PC-3 (cell line): ENCODE measurements at places on chromosomes 11 and 22. TPM values are rescaled to one million over a fixed set of nuclear protein-coding genes. Genes with fewer than 3 reads are reported as not detected.
A peak's percentile ranks its signal among the peaks of the same experiment; 100 is the strongest.

Gene RASD2
- 0.07 and 0.46 TPM in 2 replicates for total RNA-seq

Gene TSSK2
- 0.17 TPM in 1 of 2 replicates, not detected in the other for total RNA-seq

Gene CALCA
- total RNA-seq = not detected in 2 replicates

Gene IGLL1
- not detected in 2 replicates for total RNA-seq

Gene ADM
- 68.0 and 82.5 TPM in 2 replicates for total RNA-seq

Gene DNAL4
- 22.5 and 24.5 TPM in 2 replicates for total RNA-seq

Gene PRR33
- not detected in 2 replicates for total RNA-seq

Gene POU2AF2
- not detected in 2 replicates for total RNA-seq

DNA sequence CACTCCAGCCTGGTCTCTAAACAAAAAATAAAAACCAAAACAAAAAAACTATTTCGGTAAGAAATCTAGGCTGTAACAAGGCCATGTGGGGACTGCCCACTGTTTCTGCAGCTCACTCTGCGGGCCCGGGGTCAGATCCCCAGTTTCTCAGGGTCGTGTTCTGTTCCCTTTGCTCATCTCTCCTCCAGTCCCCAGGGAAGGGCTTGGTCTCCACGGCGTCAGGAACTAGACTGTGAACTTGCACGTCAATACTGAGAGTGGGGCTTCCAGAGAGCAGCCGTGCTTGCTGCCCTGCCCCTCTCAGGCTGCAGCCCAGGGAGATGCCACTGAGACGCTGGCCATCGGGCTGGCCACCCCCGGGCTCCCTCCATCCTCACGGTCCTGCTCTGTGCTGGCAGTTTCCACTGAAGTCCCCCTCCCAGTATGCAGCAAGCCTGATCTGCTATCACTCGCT is 33.7 kb upstream of the MOB2 start:
- no peak for DNase-seq

- DNase-seq = no peak
Observed at GRCh38 chr11:112971195-112971594, 10.0 kb downstream of the NCAM1 start.

- no peak for DNase-seq
Observed at GRCh38 chr22:37270928-37271650, 11.2 kb upstream of the CYTH4 start.

GRCh38 chr11:44380009-44380313 is 70.0 kb upstream of the ALX4 start:
- DNase-seq = no peak

DNA sequence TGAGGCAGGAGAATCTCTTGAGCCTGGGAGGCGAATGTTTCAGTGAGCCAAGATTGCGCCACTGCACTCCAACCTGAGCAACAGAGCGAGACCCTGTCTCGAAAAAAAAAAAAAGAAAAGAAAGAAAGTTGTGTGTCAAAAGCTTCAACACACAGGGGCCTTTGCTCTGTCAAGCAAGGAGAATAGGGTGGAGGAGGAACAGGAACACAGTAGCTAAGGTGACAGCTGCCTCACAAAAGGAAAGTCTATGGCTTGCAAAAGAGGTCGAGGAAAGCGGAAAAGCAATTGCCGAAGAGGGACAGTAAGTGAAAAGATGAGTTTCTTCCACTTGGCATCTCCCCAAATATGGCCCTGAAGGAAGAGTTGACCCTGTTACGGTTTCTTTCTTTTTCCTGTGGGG is 26.5 kb upstream of the TMA7B start:
- no peak for DNase-seq

DNA sequence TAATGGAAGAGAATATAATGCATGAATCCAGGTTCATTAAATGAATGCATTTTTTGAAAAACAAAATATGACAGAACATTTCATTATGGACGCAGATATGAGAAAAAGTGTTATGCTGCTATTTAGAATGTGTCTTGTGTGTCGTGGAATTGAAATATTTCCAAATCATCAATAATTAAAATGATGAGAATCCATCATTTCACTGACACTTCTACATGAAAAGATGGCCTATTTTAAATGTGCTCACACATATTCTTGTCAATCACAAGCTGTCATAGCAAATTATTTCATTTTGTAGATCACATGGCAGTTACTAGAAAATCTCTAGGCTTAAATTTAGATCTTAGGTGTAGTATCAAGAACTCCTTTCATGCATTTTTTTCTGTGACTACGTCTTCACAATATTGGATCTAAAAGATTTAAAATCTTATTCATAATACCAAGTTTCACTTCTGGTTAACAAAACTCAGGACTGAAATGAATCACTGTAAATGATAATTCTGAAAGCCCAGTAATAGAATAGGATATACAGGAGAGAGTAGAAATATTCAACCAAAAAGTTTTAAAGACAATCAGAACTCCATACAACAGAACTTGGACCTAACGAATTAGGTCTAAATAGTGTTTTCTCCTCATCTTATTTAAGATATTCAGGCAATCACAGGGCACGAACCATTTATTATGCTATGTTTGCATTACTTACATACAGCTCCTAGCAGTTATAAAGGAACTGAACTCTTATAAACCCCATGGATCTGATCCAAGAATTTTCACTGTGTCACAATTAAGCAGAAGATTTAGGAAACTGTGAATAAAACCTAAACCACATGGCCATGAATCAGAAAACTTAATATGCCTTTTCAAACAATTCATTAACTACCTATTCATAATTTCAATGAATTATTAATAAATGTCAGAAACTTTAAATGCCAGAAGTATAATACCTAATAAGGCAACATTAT is 67.7 kb downstream of the DCDC1 start:
- DNase-seq = no peak

- no peak for DNase-seq
Observed at GRCh38 chr11:35330156-35330889, 89.0 kb downstream of the SLC1A2 start.

GRCh38 chr11:75203138-75203537 is 37.4 kb upstream of the TPBGL start:
- no peak for DNase-seq

DNA sequence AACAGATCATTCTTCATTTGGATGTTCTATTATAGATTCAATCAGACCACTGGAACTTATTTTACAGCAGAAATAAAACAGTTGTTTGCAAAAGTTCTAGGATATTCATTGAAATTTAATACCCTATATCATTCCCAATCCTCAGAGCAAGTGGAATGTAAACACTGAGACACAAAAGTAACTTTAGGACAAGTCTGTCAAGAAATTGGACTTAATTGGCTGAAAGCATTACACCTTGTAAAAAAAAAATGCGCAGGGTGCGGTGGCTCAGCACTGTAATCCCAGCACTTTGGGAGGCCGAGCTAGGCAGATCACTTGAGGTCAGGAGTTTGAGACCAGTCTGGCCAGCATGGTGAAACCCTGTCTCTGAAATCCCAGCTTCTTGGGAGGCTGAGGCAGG is 29.9 kb upstream of the TMEM123 start:
- DNase-seq = no peak

DNA sequence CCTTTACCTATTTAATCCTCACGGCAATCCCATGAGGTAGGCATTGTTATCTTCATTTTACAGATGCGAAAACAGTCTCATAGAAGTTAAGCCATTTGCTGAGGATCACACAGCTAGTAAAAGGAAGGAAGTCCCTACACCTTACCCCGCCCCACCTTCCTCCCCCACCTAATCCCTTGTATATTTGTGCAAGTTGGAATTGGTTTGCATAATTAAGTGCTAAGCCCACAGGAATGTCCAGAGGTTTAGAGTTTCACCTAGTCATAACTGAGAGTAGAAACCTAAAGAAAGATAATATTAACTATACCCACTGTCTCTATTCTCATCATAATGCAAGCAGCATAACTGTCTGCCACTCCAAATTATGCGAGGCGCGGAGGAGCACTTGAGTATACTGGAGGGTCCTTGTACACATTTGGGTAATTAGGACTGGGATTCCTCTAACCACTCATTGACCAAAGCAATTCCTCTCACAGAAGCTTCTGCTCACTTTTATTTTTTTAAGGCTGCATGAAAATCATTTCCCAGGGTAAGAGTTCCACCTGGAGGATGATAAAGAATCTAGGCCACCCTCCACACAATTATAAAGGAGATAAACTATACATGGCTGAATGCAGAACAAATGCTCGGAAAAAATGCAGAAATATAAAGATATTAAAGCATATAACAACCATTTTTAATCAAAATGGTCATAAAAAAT is 199.9 kb downstream of the FAM181B start:
- peak; percentile 11 for DNase-seq

GRCh38 chr11:69327741-69328191 is 33.8 kb downstream of the MYEOV start:
- no peak for DNase-seq

- no peak for DNase-seq
Observed at GRCh38 chr11:71432761-71433647, 15.2 kb downstream of the DHCR7 start.

- no peak for DNase-seq
Observed at GRCh38 chr22:35642305-35642741, 5.9 kb upstream of the APOL6 start.
